Non-pigmented ciliary epithelial cell (primary cell): ENCODE measurements at places on chromosomes 5 and 9.

- DNase-seq: no peak
Measured at GRCh38 chr9:101486693-101487442, 46.8 kb upstream of the RNF20 start.

GRCh38 chr9:132892400-132892799 is 13.7 kb downstream of the SPACA9 start:
- no peak for DNase-seq

- no peak for DNase-seq
Measured at GRCh38 chr9:130974697-130975096, 34.3 kb upstream of the LAMC3 start.

GRCh38 chr9:27365707-27366376 is 68.9 kb upstream of the EQTN start:
- DNase-seq: peak; percentile 63
